ENCODE measurements at places on chromosomes 12 and 14.

DNA sequence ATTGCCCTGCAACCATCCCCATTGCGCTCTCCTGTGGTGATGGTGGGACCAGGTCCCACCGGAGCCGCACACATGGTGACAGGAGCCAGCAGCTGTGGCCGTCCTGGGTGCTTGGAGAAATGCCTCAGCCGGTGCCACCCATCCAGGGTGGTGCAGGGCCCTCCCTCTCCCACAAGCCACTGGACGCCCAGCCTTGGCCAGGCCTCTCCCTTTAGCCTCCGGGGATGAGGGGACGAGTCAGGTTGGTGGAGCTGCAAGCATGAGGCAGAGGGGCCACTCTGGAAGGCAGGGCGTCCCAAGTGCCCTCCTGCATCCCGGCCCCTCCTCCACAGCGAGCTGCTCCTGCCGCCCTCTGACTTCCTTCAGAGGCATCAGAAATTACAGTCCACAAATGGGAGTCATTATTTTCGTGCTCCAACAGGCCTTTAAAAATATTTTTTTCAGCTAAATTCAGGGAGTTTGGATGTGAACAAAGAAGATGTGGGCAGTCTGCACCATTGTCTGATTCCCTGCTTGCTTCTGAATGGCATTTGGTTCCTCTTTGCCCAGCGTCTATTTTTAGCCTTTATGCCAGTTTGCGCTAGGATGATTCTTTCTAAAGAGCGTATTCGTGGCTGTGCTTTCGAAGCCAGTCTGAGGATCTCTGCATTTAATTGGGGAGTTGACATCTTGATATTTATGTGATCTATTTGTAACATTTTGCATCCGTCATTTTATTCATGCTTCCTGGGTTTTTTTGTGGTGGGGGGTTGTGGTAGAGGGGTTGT lies 189.4 kb downstream of the ADGRD1 start:
- peak; percentile 32 for DNase-seq

DNA sequence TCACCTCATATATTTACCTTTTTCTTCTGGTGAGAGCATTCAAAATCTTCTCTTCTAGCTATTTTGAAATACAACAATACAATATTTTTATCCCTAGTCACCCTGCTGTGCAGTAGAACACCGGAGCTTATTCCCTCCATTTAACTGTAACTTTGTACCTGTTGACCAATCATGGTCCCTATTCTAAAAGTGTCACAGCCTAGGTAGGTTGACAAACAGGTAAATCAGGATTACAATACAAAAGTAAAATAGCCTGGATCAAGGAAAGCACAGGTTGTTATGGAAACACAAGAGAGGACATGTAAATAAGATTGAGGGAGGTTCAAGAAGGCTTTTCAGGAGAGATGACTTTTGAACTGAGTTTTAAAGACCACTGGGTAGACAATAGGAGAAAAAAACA lies 670.9 kb downstream of the DIO2 start:
- DNase-seq, result no peak

GRCh38 chr12:86158956-86159355 lies 97.2 kb downstream of the MGAT4C start:
- no peak for DNase-seq

GRCh38 chr12:78672033-78672432 lies 192.5 kb upstream of the SYT1 start:
- DNase-seq, result no peak

DNA sequence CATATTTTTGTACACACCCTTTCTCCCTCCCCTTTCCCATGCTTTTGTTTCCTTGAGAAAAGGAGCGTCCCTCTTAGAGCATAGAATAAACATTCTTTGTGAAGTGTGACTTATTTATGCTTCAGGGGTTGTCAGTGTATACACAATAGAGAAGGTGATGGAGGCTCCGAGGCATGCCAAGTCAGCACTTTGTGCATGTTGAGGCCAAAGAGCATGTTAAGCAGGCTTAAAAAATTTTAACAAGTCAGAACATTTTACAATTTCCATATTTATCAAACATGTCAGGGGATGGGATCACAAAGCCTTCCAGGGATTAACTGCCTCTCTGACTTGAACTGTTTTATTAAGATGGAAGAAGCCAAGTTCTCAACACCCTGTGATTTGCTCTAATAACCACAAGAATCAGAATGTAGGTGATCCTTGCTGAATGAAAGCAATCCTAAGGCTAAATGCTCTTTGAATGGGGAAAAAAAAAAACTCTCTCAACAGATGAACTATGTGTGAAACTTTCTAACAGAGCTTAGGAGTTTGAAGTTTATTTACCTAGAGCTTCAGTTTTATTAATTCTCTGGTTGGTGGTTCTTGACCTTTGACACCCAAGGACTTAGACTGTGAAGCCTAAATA lies 223.1 kb downstream of the RAD51B start:
- peak; percentile 86 for DNase-seq

DNA sequence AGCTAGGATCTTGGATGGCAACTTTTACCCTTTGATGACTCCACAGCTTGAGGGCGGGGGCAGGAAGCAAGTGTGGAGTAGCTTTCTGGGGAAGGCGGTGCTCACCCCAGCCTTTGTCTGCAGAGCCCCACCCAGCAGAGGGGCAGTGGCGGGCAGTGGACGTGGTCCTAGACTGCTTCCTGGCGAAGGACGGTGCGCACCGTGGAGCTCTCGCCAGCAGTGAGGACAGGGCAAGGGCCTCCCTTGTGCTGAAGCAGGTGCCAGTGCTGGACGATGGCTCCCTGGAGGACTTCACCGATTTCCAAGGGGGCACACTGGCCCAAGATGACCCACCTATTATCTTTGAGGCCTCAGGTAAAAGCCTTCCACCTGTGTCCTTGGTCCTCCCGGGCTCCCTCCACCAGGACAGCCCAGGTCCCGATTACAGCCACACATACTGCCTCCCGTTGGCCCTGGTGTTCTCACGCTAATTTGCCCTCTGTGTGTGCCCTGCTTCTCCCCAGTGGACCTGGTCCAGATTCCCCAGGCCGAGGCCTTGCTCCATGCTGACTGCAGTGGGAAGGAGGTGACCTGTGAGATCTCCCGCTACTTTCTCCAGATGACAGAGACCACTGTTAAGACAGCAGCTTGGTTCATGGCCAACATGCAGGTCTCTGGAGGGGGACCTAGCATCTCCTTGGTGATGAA lies 1.2 kb downstream of the TAPBPL start:
- DNase-seq, result no peak

GRCh38 chr14:86646696-86647690 lies 1117.0 kb downstream of the FLRT2 start:
- no peak for DNase-seq

DNA sequence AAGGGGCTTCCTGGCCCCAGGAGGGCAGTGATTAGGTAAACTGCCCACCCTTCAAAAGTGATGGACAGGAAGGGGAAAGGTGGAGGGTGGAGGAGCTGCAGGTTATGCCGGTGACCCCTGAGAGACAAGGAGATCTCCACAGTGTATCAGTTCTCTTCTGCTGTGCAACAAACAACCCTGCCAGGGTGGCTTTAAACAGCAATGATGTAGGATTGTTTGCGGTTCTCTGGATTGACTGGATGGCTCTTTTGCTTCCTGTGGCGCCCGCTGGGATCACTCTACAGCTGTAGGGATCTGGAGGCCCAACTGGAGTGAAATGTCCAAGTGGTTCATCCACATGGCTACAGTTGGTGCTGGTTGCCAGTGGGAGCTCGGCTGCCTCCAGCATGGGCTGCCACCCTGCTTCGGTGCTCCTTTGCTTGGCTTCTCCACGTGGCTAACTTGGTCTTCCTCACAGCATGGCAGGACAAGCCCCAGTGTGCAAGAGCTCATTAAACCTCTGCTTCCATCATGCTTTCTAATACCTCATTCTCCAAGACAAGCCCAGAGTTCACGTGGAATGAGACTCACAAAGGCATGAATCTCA lies 8.6 kb upstream of the ANKRD9 start:
- DNase-seq, result no peak
